Fibroblast of villous mesenchyme (primary cell): ENCODE measurements at places on chromosomes 12 and 14. TPM values are rescaled to one million over a fixed set of nuclear protein-coding genes. Genes with fewer than 3 reads are reported as not detected.

IKBIP gene
- total RNA-seq, result 61.5 and 90.7 TPM in 2 replicates

ARHGDIB gene
- 17.3 and 30.6 TPM in 2 replicates for total RNA-seq

- no peak for DNase-seq
These were observed 120.8 kb upstream of the WSCD2 start for GRCh38 chr12:108008163-108008905.

DNA sequence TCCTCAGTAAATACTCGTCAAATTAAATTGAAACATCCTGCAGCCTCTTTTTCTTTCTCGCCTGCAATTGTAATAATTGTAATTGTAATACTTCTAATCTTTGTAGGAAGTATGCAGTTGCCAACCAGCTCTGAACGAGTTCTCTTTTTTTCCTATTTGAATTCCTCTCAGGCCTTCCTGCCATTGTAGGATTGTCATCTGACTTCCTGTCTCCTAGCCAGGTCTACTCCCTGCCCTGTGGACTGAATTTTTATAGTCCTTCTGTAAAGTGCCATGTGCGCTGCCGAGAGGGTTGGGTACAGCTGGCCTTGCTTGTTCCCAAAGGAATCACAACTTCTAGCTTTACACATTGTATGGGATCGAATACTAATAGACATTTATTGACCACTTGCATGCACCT is 183.3 kb downstream of the SSPN start:
- no peak for DNase-seq

DNA sequence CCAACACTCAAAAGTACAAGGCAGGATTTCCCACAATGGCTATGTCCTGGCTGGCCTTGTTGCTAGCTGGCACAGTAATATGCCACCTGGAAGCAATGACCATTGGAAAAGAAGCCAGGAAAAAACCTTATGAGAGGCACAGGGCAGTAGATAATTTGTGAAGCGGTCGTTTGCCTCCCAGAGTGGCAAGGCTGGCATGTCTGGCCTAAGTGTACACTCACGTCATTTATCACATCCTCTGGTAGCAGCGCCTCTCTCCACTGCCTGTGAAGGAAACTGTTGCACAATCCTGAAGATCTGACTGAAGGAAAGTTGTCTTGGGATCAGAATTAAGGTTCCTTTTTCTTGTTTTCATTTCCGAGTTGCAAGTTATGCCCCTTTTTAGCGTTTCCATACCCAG is 408.5 kb downstream of the ZFP36L1 start:
- DNase-seq, result peak; percentile 55

DNA sequence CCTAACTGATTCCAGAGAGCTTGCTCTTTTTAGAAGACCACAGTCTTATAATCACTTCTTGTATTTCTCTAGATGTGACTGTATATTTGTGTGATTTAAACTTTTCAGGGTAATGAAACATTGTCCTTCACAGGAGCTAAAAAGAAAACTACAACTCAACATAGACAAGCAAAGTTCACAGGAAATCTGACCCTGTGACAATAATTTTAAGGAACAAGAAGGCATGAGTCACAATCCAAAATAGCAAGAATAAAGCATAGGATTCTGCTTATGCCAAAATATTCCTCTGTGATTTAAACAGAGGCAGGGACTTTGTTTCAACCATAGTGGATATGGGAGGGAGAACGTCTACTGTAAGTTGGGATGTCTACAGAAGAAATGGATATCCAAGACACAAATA is 44.3 kb downstream of the GPR65 start:
- DNase-seq, result no peak

DNA sequence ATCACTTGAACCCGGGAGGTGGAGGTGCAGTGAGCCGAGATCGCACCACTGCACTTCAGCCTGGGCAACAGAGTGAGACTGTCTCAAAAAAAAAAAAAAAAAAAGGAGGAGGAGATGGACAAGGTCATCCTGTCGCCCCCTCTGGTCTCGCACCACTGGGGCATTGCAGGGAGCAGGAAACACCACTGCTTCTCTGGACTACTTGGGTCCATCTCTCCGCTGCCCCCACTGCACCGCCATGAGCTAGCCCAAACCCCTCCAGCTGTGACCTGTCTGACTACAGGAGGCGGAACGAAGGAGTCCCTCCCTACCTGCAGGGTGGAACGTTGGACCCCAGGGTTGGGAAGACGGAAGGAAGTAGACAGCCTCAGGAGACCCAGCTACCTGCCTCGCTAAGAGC is 18.2 kb upstream of the FAM222A start:
- no peak for DNase-seq

- DNase-seq, result no peak
These were observed 47.6 kb upstream of the EIF5 start for GRCh38 chr14:103286460-103286859.

DNA sequence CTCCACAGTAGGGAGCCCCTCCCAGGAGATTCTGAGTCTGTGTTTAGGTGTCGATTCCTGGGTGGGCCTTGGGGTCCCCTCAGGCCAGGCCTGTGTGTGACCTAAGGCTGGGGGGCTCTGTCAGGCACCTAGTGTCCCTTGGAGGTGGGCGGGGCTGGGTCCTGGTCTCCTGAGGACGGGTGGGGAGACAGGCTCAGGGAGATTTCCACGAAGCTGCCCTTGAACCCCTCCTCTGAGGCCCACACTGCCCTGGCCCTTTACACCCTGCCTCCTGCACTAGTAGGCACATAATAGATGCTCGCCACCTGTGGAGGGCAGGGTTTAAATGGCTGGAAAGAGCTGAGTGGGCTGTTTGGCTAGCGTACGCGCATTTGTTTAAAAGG is 32.9 kb downstream of the MEG3 start:
- DNase-seq, result no peak
